ENCODE measurements at places on chromosomes 3 and 15.
A peak's percentile ranks its signal among the peaks of the same experiment; 100 is the strongest.

GRCh38 chr3:195511136-195511535 is 32.0 kb downstream of the PPP1R2 start:
- no peak for DNase-seq

- no peak for DNase-seq
These were observed 95.8 kb downstream of the CNTN3 start for GRCh38 chr3:74518610-74519009.

DNA sequence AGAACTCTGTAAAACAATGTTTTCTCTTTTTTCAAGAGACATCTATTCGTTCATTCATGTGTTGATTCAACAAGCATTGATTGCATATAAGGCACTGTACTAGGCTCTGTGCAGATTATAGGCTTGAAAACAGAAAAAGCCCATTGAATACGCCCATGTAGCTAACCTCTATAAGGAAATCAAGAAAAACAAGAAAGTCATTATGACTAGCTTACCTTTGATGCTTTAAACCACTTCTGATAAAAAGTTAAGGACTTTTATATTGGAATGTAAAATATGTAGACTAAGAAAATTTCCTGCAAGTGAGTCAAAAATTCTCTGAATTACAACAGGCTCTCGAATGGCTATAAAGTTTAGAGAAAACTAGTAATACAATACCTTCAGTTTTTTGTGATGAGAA is 92.5 kb downstream of the BDH1 start:
- DNase-seq: no peak

DNA sequence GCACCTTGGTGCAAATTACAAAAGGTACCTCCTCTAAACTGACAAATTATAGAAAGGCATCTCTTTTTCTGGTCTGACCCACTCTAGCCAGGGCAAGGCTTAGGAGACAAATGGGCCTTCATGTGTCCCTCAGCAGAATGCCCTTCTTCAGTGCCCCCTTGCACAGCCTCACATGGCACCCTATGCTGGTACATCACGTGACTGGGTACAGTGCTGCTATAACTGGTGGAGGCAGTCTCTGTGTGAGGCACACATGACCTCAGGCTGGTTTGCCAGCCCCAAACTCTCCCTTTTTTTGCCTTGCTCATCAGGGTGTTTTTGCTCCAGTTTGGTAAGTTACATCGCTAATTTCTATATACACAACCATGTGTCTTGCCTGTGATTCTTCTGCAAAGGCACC is 3.1 kb downstream of the CLEC3B start:
- no peak for DNase-seq

DNA sequence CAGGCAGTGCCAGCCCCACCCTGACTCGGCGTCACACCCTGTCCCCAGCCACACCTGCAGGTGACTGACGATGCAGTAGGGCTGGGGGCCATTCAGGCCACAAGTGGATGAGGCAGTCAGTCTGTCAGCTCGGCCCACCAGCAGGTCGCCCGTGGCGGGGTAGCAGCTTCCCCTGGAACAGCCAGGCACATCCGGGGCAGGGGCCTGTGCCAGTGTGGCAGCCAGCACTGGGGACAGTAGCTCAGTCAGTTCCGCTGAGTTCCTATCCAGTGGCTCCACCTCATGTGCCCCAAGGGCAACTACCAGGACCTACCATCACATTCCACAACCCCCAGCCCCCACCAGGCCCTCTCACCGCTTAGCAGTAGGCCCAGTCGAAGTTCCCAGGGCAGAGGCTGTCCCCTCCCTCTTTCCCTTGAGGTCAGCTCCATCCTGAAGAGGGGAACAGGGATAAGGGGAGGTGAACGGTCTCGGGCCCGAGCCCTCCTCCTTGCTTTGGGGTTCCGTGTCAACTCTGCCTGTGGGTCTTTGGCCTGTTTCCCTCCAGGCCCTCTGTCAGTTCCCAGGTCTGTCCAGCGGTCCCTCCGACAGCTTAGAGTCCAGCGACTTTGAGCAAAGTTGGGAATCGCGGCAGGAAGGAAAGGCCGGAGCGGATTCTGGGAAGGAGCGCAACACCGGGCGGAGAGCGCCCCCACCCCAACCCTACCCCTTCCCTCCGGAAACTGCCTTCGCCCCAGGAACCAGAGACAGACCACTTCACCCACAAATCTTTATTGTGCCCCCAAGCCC is at the start of gene LAMB2:
Gene LAMB2, minus strand, starts transcription at position 614 of the 789 bp plus-strand sequence. Its CDS starts 183 bp downstream, at position 431.
- peak; percentile 74 for DNase-seq

GRCh38 chr3:191399918-191400317 is 61.0 kb upstream of the PYDC2 start:
- no peak for DNase-seq

DNA sequence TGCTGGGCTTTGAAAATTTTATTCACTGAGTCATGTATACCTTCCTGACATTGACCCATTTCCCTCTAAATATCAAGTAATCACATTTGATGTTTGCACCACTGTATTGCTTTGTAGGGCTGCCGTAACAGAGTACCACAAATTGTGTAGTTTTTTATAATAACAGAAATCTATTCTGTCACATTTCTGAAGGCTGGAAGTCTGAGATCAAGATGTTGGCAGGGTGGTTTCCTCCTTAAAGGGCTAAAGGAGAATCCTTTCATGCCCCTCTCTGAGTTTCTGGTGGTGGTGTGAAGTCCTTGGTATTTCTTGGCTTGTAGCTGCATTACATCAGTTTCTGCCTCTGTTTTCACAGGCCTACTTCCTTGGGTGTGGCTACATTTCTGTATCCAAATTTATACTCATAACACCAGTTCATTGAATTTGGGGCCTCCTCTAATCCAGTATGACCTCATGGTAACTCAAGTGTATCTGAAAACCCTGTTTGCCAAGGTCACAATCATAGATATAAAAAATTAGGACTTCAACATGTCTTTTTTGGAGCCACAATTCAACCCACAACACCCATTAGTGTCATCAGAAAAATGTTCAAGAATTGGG is 29.1 kb upstream of the ST6GAL1 start:
- no peak for DNase-seq

- no peak for DNase-seq
These were observed 4.0 kb upstream of the LMCD1 start for GRCh38 chr3:8497582-8497981.

GRCh38 chr15:73298522-73299245 is 70.1 kb downstream of the HCN4 start:
- peak; percentile 25 for DNase-seq

GRCh38 chr3:14522768-14523167 is 17.4 kb downstream of the GRIP2 start:
- DNase-seq: no peak

DNA sequence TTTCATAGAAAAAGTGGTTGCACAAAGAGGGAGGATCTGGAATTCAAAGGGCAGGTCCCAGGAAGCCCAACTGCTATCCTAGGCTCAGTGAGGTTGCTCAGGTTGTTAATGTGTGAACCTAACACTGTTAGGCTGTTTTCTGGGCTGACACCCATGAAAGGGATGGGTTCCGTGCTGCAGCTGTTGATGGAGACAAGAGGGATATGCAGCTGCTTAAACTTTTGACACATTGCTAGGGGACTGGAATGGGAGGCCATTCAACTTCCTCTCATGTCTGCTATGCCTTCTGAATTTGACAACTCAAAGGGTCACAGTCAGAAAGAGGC is 198.0 kb upstream of the NR2E3 start:
- DNase-seq: no peak

GRCh38 chr3:132626955-132627354 is 29.9 kb downstream of the ACKR4 start:
- no peak for DNase-seq

DNA sequence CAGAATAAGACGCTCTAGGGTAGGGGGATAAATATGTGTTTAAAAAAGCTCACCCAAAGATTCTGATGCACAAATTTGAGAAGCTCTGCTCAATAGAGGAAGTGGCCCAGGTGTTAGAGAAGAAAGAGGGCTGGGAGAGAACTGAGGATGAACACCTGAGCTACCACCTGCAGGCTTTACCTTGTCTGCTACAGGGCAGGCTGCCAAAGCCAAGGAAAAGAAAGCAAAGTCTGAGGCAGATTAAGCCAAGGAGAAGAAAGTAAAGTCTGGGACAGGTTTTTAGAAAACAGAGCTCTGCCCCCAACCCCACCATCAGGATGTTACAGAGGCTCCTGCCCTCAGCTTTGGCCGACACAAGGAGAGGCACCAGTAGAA is 92.9 kb downstream of the THRB start:
- peak; percentile 62 for DNase-seq

- DNase-seq: no peak
These were observed 62.2 kb downstream of the ABTB1 start for GRCh38 chr3:127734754-127735473.

DNA sequence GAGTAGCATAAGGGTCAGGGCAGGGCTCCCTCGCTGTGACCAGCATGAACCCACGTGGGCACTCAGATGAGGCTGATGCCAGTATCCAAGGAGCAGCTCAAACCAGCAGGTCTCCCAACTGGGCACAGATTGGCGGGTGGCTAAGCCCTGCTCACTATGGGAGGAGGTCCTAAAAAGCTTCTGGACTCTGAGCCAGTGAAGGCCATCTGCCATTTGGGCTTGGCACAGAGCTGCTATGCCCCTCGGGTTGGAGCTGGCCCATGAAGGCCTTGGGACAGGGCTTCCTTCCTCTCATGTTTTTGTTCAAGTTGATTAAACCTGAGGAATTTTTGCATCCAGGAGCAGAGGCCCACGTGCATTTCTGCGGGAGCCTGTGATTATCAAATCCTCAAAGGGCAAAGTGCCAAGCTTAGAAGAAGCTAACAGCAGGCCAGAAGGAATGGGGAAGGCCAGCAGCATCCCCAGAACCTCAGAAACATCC is 4.3 kb upstream of the STRA6 start:
- DNase-seq: no peak

DNA sequence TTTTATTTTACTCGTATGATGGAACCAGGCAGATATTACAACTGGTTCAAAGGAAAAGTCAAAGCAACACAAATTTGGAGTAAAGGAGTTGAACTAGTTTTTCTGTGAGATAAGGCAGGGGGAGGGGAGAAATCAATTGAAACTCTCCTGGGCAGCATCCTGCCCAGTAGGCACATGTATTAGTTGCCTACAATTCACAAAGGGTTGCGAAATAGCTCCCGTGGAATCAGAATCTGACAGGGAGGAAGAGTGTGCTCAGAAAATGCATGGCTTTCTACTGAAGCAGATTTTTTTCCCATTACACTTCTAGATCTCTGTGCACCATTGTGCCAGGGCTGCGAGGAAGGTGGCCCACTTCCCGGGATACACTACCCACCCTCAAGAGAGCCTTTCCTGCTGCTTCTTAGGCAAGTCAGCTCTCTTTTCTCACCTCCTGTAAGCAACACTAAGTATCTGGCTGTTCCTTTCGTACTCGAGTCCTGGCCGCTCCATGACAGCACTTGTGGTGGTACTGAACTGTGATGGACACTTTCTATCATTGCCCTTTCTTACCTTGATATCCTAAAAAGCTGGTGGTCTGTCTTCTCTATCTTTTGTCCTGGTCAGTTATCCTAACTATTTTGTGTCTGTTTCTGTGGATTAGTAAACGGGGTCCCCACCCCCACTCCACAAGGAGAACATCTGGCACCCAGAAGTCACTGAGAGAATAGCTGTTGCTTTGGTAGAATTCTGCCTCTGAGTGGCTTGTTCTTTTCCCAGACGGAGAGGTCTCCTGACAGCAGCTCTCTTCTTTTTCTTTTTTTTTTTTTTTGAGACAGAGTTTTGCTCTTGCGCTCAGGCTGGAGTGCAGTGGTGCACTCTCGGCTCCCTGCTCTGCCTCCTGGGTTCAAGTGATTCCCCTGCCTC is 74.8 kb downstream of the RPL39L start:
- no peak for DNase-seq

GRCh38 chr3:123792473-123793201 is 91.5 kb downstream of the MYLK start:
- DNase-seq: no peak

DNA sequence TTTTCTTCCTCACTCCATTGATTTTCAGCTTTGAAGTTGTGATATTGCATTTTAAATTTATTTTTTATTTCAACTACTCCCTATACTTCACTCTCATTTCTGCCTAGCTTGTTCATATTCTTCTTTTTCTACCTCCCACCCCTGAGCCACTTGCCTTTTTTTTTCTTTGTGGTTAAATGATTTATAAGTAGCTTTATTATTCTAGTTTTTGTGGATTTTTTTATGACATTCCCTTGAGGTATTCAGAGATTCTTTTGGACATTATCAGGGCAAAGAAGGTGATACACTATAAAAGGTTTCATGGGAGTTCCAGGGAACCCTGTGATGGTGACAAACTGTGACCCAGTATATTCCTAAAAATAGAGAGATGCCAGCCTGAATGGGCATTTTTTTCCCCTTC is 3.3 kb downstream of the C15orf61 start:
- DNase-seq: no peak

Data from left colon (tissue), 2 donors.